Caki2 (cell line): ENCODE measurements at places on chromosomes 1 and 21. TPM values are rescaled to one million over a fixed set of nuclear protein-coding genes. Genes with fewer than 3 reads are reported as not detected.

DNA sequence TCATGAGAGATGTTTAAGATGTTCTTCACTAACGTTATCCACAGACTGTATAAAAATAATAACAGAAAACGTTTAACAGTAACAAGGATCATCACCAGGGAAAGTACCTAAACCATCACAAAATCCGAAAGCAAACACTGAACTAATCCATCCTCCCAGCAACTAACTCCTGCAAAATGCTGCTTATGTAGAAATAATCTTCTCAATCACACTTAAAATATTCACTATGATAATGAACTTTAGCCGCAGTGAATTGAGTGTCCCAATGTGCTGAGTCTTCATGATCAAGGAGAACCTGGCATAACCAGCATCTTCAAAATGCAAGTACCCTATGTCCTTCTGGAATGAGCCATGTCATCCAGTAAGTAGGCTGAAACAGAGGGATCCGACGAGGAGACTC lies 166.1 kb downstream of the LTN1 start:
- no peak for DNase-seq

DNA sequence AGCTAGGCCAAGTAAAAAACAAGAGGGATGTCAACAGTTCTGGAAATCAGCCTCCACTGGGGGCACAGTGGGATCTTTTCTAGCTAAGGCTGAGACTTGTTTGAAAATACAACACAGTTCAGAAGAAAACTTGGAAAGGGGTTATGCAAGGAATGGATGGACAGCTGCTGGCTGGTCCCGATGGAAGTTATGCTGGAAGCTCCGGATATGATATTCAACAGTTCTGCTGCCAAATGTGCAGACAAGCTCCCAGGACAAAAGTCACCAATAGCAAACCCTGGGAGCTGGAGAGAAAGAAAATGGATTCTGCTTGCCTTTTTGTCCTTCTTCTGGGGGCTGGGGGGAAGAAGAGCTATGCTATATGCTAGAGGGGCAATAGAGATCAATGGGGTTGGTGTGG lies 14.3 kb downstream of the LMX1A start:
- no peak for DNase-seq

DNA sequence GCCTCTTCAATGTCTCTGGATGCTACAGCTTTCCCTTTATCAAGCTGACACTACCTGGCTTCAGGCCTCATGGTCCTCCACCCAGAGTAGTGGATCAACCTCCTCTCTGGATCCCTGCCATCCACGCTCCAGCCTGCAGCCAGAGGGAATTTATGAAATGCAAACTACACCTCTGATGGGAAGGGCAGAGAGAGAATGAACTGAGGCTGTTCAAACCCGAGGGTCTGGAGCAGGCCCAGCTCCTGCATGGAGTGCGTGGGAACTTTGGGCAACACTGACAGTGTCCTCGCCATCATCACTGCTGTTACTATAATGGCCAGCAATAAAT lies 157.8 kb downstream of the TRABD2B start:
- no peak for DNase-seq

- DNase-seq, result peak; percentile 45
These were observed 3.0 kb downstream of the ITLN2 start for GRCh38 chr1:160951443-160952128.

- no peak for DNase-seq
These were observed 90.9 kb upstream of the KCNK1 start for GRCh38 chr1:233523047-233523446.

NUAK2 gene
- 8.3 and 11.9 TPM in 2 replicates for total RNA-seq

DMRTA2 gene
- not detected in 2 replicates for total RNA-seq

RWDD3 gene
- total RNA-seq, result 12.0 and 15.9 TPM in 2 replicates

TTC22 gene
- total RNA-seq, result not detected in 2 replicates

UBIAD1 gene
- 4.0 and 8.5 TPM in 2 replicates for total RNA-seq
